RPMI8226 (cell line): ENCODE measurements at places on chromosomes 5 and 9.

- DNase-seq = no peak
Measured at GRCh38 chr5:132876020-132876759, 2.7 kb downstream of the LEAP2 start.

GRCh38 chr9:135156525-135157510 is 69.3 kb downstream of the OLFM1 start:
- peak; percentile 78 for DNase-seq

- no peak for DNase-seq
Measured at GRCh38 chr5:84433461-84433860, 48.8 kb upstream of the EDIL3 start.

- peak; percentile 42 for DNase-seq
Measured at GRCh38 chr5:36150676-36151433, 832 bp downstream of the LMBRD2 start.

- DNase-seq = no peak
Measured at GRCh38 chr5:90878549-90879196, 320.1 kb downstream of the ADGRV1 start.

DNA sequence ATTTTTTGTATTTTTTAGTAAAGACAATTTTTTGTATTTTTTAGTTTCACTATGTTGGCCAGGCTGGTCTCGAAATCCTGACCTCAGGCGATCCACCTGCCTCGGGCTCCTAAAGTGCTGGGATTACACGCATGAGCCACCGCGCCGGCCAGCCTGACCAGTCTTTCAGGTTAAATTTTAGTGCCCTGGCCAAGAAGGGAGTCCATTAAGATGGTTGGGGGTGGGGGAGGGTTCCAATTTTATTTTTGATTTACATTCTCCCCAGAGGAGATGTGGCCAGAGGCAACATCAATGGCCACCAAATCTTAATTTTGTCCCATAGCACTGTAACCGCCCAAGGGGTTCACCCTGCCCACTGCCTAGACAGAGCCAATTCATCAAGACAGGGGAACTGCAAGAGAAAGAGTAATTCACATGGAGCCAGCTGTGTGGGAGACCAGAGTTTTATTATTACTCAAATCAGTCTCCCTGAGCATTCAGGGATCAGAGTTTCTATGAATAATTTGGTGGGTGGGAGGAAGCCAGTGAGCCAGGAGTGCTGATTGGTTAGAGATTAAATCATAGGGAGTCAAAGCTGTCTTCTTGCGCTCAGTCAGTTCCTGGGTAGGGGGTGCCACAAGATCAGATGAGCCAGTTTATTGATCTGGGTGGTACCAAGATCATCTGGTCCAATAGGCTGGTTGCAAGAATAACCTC is 24.7 kb downstream of the TBCA start:
- no peak for DNase-seq

- DNase-seq = no peak
Measured at GRCh38 chr9:22055090-22055489, 46.0 kb upstream of the CDKN2B start.

DNA sequence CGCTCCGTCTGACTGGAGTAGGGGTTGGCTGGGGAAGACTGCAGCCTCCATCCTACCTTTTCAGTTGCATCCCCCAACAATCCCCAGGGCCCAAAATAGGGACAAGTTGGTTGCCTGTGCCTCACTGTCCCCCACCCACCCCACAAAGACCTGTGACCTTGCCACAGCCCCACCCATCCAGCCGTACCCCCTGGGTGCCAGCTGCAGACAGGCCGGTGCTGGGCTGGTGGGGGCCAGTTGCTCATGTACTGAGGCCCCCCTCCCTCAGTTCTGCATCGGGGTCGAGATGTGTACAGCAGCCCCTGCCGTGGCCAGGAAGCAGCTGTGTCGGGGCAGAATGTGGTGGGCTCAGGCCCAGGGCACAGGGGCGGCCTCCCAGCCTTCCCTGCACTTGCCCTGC is 374 bp downstream of the LCNL1 start:
- DNase-seq = no peak

DNA sequence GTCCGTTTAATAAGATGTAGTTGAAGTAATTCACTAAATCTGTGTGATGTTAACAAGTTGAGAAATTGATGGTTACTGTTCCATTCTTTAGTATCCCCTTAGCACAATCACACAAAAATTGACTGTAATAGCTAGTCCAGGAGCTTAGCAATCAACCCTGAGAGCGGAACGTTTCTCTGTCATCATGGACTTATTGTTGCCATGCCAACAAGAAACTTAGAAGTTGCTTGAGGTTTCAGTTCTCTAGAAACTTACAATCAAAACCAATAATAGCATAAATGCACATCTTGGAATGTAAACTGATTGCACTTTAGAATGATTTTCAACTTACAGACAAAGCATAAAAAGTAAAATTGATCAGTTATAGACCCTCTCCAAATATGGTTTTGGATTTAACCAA is 125.4 kb upstream of the ANKH start:
- peak; percentile 16 for DNase-seq

GRCh38 chr9:35342221-35342958 is 147.5 kb upstream of the RUSC2 start:
- DNase-seq = no peak
